ENCODE measurements at places on chromosomes 16 and 17. TPM values are rescaled to one million over a fixed set of nuclear protein-coding genes. Genes with fewer than 3 reads are reported as not detected.

- no peaks in the 10 kb centered on the region for H3K27me3 ChIP-seq
- H3K4me3 ChIP-seq: no peak overlapping the region
- H3K4me1 ChIP-seq: no peaks in the 10 kb centered on the region
- DNase-seq: no peak
- no peaks in the 10 kb centered on the region for H3K36me3 ChIP-seq
- H3K27ac ChIP-seq: no peak overlapping the region
Observed at GRCh38 chr17:66002812-66003211, 189.1 kb downstream of the CEP112 start.

DNA sequence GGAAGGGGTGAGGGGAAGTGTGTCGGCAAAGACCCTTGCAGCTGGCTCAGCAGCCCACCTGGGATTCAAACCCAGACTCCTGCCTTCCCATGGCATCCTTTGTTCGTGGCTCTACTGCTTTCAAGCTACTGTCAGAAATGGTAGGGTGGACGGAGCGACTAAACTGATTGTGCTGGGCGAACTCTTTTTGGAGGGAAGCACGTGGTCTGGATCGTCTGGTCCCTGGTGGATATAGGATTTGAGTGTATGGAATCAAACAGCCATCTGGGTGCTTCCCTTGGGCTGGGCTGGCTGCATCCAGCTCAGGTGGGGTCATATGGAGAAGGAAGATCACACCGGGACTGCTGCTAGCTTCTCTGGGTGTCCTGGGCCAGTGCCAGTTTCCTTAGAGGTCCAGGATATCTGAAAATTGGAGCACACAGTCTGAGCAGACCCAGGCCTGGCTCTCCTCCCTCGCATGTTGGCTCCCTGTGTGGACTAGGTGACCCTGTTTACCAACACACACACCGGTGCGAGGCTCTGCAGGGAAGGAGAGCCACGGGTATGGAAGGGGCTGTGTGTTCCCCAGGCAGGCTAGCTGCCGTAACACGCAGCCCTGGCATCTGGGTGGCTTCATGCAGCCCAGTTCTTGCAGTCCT, 8.6 kb downstream of the CMIP start:
- H3K4me1 ChIP-seq: peaks cover 37% of the 10 kb centered on the region
- no peak overlapping the region for H3K4me3 ChIP-seq

GRCh38 chr16:73037331-73037745, 10.6 kb downstream of the ZFHX3 start:
- H3K4me1 ChIP-seq: peaks cover 93% of the 10 kb centered on the region
- no peaks in the 10 kb centered on the region for H3K36me3 ChIP-seq

DNA sequence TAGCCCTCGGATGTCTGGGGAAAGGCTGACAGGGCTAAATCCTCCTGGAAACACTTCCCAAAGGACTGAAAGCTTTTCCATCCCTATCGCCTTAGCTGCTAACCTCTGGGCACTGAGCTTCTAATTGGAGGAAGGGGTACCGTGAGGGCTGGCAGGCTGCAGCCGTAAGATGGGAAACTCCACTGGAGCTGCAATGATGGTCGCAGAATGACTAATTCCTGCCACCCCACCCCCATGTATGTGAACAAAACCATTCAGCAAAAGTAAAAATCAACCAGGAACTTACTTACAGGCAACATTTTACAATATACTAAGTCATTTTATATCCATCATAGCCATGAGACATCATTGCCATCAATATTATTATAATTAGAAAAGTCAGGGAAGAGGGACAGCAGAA, 133.3 kb downstream of the ABCC12 start:
- H3K4me3 ChIP-seq: no peak overlapping the region
- no peaks in the 10 kb centered on the region for H3K27me3 ChIP-seq
- DNase-seq: no peak
- H3K4me1 ChIP-seq: no peaks in the 10 kb centered on the region
- no peak overlapping the region for H3K27ac ChIP-seq

GRCh38 chr16:57231821-57232350, 13.2 kb upstream of the ARL2BP start:
- H3K4me3 ChIP-seq: no peak overlapping the region
- H3K4me1 ChIP-seq: no peaks in the 10 kb centered on the region
- H3K36me3 ChIP-seq: peaks cover 99% of the 10 kb centered on the region
- no peak overlapping the region for H3K27ac ChIP-seq
- no peaks in the 10 kb centered on the region for H3K27me3 ChIP-seq

DNA sequence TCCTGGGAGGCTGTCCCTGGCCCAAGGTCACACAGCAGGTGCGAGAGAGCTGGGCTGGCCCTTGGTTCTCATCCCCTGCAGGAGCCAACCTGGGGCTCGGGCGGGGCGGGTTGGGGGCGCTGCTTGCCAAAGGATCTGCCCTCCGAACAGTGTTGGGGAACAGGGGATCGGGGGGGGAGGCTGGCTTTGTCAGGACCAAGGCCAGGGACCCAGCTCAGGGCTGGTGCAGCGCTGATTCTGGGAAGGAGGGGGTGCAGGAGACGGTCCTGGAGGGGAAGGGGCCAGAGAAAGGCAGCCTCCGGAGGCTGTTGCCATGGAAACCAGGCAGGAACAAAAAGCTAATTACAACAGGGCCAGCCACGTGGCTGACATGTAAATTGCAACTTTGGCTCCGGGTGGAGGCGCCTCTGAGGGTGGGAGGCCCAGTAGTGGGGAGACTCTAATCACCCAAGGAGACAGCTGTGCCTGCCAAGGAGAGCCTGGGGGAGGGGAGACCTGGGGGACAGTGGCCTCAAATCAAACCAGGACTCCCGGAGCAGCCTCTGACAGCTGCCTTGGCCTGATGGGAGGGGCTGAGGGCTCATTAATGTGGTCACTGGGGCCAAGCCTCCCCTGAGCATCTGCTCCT, 1.3 kb downstream of the TUBB3 start:
- H3K27me3 ChIP-seq: peaks cover 9% of the 10 kb centered on the region
- H3K36me3 ChIP-seq: no peaks in the 10 kb centered on the region
- DNase-seq: no peak
- H3K27ac ChIP-seq: no peak overlapping the region

The TBC1D3H gene
- not detected for polyA plus RNA-seq

Data from sigmoid colon (tissue), 7 donors.